Stimulated activated CD4-positive, alpha-beta T cell treated with anti-CD3 and anti-CD28 coated beads, Interleukin-4, amount 100 ng/mL, for 1 hour (primary cell): ENCODE measurements at places on chromosomes 4 and X.

GRCh38 chr4:145333786-145334185 lies 147.9 kb upstream of the SMAD1 start:
- no peak for DNase-seq

DNA sequence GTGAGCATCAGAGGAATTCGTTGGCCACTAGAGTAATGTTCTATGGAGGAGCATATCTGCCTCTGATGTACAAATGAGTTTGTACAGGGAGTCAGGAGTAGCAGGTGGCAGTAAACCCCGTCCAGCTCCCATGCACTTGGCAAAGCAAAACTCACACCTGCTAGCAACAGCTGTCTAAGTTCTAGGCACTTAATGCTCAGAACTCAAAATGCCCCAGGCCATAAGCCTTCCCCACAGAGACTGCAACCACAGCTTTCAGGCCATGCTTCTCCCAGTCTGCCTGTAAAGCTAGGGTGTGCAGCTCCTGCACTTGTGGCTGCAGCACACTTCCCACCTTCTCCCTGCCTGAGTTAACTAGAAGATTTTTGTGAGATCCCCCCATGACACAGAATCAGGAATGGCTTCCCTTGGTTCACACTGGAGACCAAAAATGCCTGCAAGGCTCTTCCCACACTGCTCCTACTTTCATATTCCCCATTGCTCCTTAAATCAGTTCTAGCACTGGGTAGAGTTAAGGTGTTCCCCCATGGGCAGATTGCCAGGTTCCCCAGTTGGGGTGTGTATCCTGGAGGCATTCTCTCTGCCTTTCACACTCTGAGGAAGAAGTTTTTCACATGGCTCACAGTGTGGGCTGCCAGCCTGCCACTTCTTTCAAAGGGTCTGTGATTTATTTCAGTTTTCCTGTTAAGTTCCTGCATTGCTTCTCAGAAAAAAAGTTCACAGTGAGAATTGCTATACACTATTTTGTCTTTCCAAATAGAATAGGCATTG lies 189.9 kb downstream of the STPG2 start:
- no peak for DNase-seq

DNA sequence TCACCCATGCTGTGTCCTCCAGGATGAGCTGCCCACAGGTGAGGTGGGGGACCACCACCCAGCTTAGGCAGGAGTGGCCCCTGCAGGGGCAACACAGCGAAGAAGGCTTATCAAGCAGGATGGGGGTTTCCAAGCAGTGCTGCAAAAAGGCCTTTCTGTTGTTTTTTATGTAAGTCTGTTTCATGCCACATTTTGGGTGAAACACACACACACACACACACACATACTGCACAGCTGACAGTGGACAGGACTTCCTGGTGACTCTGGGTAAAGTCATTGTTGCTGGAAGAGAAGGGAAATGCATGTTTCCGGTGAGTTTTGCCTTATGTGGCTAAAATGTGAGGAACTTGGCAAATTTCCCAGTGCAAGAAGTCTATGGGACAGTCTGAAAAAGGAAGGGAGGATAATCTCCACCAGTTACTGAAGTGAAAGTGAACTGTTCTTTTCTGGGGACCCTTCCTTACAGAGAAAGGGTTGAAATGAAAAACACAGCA lies 119.2 kb downstream of the IRF2 start:
- DNase-seq: no peak

DNA sequence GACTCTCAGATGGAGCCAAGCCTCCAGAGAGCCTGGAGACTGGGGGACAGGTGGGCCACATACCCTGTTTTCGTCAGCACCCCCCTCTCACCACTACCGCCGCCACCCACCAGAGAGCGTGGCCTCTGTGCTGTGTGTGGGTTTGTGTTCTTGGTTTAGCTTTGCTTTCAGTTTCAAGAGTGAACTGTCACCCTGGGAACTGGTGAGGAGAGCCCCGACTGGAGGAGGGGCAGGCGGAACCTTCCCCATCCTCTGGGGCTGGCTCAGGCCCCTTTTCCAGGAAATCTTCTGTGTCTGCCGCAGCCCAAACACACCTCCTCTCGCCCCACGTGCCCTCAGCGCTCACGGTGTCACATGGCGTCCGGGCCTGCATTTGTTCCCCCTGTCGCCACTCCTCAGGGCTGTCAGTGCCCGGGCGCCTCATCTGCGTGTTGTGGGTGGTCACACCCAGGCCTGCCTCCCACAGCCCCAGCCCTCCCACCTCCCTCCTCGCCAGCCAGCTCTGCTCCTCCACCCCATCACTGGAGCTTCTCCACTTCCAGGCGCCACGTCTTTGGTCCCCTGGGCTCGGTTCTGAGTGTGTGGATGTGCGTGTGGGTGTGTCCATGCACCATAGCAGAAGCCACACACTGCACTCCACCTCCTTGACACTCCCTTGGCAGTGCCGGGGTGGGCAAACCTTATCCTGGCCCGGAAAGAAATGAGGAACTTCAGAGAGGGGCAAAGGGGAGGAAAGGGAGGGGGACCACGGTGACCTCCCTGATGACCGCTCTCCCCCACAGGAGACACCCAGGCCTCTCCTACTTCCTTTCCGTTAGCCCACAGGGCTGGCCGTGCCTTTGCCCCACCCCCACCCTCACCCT lies 27.8 kb downstream of the ELF4 start:
- DNase-seq: peak; percentile 68

DNA sequence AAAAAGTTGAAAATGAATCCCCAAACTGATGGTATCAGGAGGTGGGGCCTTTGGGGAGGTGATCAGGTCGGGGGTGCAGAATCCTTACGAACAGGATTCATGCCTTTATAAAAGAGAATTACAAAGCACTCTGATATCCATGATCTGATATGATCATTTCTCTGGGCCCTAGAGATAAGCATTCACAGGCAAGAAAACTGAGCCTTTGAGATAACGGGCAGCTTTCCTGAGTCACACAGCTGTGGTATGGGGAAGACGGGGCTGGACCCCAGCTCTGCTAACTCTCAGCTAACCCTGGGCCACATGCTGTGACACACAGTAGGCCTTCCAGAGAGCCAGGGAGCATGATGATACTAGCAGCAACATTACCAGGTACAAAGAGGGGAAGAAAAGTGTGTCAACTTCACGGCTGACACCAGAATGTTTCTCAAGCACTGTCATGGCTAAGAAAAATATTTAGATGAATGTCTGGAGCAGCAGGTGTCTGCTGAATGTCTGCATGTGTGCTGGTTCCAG lies 85.1 kb downstream of the SLC2A9 start:
- no peak for DNase-seq

GRCh38 chrX:132088864-132089263 lies 39.0 kb downstream of the FRMD7 start:
- no peak for DNase-seq

GRCh38 chr4:75434105-75434504 lies 80.1 kb downstream of the RCHY1 start:
- no peak for DNase-seq

- no peak for DNase-seq
Measured at GRCh38 chr4:100312615-100313350, 122.5 kb upstream of the DDIT4L start.
